ENCODE measurements at places on chromosomes 2 and 18.

DNA sequence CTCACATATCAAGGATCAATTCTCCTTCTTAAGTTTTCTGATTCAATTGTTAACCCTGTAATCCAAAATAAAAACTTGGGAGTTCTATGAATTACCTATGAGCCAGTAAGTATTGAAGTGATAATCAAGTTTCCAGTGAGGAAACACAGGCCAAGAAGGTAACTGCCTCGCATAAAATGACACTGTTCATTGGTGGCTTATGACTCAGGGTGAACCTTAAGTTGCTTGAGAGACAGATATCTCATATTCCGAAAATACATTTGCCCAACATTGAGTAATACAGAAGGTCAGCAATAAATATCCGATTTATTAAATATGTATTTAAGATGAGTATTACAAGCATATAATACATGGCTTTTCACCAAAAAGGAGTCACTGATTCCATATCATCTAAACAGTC, 31.9 kb downstream of the PSME4 start:
- DNase-seq, result no peak

DNA sequence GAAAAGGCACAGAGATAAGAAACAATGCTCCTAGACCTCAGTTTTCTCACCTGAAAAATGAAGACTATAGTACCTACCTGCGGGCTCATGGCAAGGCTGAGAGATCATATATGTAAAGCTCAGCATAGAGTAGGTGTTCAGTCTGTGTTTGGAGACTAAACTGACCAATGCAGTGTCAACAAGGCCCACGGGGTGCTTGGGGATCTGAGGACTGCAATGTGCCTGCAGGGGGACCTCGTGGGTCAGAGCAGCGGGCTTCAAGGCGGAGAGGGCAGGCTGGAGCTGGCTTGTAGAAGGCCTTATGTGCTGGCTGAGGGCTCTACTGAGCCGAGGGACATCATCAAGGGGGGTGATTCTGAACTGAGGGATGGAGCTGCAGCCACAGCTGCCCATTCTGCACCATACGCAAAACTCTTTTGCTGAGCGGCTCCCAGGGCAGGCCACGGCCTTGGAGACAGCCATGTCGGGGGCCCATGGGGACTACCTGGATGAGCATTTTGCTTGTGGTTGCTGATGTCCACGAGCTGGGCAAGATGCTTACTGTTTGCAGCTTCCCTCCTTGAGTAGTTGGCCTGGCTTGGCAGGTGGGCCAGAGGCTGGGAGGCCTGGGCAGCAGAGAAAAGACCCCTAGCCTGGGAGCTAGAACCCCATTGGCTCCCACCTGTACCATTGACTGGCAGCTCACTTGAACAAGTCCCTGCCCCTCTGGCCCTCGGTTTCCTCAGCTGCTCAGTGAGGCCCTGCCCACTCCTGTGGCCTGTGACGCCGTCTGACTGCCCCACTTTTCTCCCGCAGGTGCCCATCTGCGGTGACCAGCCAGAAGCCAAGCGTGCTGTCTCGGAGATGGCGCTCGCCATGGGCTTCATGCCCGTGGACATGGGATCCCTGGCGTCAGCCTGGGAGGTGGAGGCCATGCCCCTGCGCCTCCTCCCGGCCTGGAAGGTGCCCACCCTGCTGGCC, 23.5 kb downstream of the STEAP3 start:
- DNase-seq, result no peak

DNA sequence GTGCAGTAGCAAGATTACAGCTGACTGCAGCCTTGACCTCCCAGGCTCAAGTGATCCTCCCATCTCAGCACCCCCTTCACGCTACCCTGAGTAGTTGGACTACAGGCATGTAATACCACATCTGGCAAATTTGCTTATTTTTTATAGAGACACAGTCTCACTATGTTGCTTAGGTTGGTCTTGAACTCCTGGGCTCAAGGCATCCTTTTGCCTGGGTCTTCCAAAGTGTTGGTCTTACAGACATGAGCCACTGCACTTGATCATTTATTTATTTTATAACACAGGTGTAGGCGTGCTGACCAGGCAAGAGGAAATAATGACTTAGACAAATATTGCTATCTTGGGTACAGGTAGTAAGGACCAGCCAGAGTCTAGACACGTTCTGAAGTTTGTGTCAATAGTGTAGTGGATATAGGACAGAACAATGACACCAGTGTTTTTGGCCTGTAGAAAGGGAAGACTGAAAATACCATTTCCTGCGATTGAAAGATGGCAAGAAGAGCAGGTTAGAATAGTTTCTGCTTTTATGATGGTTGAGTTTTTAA, 71.0 kb upstream of the THUMPD2 start:
- no peak for DNase-seq

DNA sequence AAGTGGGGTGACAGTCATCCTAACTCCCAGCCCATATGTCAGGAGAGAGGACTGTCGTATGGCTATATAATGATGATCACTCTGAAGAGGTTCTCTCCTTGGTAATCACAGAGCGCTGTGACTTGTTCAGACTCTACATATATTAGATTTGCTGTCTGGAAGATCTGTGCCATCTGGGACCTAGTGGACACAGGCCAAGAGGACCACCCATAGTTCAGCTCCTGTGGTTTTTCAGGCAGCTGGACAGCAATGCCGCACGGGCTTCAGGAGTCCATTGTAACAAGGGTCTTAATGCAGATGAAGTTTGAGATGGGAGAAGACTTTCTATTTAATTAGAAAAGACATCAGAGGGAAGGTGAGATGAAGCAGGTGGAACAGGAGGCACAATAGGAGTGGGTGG, 40.1 kb upstream of the EPHA4 start:
- DNase-seq, result no peak

GRCh38 chr2:184556639-184557038, 41.7 kb upstream of the ZNF804A start:
- no peak for DNase-seq

- DNase-seq, result no peak
Measured at GRCh38 chr2:239211396-239212094, 189.3 kb downstream of the HDAC4 start.

DNA sequence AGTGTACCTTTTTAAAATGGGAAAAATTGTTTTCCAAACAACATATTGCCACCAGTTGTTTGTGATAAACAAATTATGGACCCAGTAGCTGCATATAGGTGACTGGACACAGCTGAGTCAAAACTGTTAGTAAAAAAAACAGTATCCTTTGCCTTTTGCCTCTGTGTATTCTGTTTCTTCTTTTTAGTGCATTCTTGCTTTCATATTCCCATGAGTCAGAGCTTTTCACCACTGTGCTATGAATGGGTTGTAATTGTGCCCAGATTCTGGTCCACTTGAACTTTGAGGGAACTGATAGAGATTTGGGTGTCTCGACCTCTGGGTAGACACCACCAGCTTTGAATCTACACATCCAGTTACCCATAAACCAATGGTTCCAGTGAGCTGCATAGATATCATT, 1441.9 kb upstream of the ZEB2 start:
- no peak for DNase-seq

- DNase-seq, result no peak
Measured at GRCh38 chr2:79512442-79513401, at the start of gene CTNNA2. TSS of gene CTNNA2 (plus strand) at chr2:79513051.

GRCh38 chr2:183950673-183951072, 647.7 kb upstream of the ZNF804A start:
- DNase-seq, result no peak

DNA sequence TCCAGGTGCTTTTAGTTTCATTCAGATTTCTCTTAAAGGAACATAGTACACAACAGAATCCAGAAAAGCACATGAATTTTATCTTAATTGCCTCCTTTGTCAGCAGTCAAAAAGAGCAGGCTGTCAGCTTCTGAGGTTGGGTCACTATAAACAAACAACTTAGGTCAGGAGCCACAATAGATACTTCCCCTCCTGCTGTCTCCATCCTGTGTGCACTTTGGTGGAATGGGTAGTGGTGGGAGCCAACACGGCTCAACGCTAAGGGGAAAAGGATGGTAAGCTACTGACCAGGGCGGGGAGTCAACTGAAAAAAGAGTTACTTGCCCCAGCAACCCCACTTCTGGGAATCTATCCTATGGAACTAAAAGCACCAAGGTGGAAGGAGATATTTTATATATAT, 121.9 kb downstream of the PAX3 start:
- no peak for DNase-seq

- no peak for DNase-seq
Measured at GRCh38 chr2:180463608-180464007, 456.5 kb upstream of the CWC22 start.

- DNase-seq, result no peak
Measured at GRCh38 chr2:88903749-88904353, 212.4 kb downstream of the RPIA start.

GRCh38 chr2:200321780-200322534, 15.5 kb downstream of the SPATS2L start:
- DNase-seq, result no peak

DNA sequence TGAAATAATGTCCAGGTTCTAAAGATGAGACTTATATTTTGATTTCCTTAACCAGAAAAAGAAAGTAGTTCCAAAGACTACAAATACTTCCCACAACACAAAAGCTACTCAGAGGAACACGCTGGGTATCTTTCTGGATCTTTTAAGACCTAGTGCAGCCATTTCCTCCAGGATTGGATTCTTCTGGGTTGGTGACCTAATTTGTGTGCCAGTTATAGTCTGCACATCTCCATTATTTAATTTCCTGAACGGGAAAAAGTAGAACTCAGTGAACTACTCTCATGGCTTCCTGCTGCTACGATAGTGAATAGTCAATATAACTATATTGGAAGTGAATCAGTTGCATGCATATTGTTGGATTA, 1.5 kb downstream of the TMEM87B start:
- no peak for DNase-seq

- no peak for DNase-seq
Measured at GRCh38 chr2:24086241-24086640, 1.6 kb upstream of the TP53I3 start.

GRCh38 chr18:39871961-39872360, 2083.1 kb upstream of the PIK3C3 start:
- no peak for DNase-seq

GRCh38 chr2:197399887-197400540, 34.8 kb downstream of the SF3B1 start:
- no peak for DNase-seq

DNA sequence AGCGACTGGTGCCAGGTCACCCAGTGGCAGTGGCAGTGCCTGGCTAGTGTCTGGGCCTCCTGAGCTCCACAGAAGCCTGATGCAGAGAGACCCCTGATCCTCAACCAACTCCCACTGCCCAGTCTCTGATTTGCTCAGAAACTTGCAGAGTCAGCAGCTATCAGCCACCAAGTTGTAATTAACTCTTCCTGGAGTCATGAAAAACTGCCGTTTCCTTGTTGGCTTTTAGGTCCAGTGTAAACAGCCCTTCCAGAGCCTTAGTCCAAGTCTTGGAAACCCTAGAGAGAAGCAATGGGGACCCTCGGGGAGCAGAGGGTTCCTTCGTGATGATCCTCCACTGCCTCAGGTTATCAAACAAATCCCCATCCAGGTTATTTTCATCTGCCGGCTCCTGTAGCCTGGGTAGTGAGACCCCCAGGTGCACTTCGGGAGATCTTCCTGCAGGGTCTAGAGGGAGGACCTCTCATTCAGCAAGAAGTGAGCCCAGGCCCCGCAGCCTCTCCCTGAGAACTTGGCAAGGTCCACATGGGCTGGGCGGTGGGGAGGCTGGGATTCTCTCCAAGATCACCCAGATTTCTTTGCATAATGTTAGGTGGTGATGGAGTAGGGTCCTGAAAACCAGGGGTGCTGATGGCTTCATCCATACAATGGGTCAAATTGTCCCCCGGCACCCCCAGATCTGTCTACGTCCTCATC, 137.7 kb upstream of the HDAC4 start:
- no peak for DNase-seq

DNA sequence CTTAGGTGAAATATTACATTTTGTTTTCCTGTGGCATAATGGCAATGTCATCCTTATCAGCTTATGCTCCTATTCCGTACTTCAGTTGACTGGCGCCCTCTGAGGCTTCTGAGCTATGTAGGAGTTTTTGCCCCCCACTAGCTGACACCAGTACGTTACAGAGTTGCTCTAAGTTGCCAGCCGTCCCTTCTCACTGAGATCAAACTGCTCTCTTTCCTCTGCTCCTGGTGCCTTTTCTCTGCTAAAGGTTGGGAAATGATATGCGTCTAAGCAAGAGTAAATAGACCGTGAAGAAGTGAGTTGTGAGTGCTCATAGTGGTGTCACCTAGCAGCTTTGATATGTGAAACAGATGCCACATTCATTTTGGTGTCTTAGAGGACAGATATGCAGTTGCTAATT, 99.2 kb downstream of the RAPGEF4 start:
- no peak for DNase-seq

DNA sequence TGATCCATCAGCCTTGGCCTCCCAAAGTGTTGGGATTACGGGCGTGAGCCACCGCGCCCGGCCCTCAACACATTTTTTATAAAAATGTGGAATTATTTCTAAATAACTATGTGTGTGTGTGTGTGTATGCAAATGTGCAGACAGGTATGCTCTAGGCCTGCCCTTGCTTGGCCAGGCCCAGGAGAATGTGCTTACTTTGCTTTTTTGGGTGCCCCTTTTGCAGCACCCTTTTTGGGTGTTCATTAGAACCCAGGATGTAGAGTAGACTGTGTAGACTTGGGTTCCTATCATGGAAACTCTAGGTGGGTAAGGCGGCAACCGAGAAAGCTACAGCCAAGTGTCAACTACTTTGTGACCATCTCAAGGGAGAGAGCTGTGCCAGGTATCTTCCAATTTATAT, 11.7 kb upstream of the ITSN2 start:
- no peak for DNase-seq

DNA sequence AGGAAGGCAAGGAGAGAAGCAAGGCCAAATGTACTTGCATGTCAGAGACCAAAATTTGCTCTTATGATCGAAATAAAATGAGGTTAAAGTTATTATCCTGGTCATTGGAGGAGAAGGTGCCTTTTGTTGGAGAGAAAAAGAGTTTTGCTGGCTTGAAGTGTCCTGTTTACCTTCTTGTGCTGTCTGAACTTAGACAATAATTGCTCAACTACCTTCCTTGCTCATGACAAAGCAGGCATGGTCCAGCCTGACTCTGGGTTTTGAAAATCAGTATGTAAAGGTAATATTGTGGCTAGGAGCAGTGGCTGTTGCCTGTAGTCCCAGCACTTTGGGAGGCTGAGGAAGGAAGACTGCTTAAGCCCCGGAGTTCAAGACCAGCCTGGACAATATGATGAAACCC, 89.1 kb downstream of the MEIS1 start:
- DNase-seq, result no peak

GRCh38 chr2:30248791-30249190, 17.5 kb downstream of the LBH start:
- no peak for DNase-seq

GRCh38 chr2:164706522-164706921, 85.2 kb upstream of the GRB14 start:
- no peak for DNase-seq

GRCh38 chr2:190679813-190680591, 31.1 kb downstream of the NAB1 start:
- DNase-seq, result peak; percentile 81
